Stimulated activated CD8-positive, alpha-beta memory T cell treated with anti-CD3 and anti-CD28 coated beads, Interleukin-15, amount 100 ng/mL, for 1 hour (primary cell): ENCODE measurements at places on chromosomes 12 and 14.

DNA sequence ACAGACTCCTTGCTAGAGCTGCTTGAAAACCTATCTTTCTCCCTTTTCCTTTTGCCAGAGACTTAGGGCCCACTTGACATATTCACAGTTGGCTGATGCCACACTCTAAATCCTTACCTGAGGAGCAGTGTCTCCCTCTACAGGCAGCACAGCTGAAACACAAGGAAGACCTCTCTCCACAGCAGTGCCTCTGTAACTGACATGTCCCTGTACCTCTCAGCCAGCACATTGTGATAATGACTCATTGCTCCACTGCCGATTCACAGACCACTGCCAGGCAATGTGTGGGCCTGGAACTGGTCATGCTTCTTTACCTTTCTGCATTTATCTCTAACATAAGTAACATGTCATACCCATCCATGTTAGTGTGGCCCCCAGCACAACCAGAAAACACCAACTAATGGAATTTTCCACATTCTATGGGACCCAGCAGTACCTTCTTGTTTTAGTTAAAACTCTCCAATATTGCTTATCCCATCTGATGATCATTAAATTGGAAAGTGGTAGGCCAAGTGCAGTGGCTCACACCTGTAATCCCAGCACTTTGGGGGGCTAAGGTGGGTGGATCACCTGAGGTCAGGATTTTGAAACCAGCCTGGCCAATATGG, 56.5 kb downstream of the GTF2A1 start:
- no peak for DNase-seq

DNA sequence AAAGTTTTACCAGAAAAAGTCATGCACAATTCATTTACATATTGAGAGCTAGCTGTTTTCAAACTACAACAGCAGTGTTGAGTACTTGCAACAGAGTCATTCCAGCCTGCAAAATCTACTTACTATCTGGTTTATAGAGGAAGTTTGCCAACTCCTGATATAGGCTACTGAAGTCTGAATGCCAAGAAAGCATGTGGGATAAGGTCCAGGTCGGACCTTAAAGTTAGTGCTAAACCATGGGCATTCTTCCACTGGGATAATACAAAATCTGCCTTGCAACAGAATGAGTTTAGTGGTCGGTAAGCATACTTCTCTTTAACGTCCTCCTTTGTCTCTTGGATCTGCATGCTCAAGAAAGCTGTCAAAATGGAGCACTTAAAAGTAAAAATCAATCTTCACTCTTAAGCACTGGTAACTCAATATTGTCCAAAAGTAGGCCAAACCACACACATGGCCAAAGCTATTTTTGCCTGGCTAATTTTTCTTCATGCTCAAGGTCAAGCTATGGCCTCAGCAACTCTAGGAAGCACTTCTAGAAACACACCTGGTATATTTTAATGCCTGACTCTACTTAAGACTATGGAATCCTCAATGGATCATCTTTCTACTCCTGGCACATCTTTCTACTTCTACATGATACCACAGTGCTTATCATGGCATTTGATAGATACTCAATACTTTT, 364.9 kb upstream of the KITLG start:
- no peak for DNase-seq

DNA sequence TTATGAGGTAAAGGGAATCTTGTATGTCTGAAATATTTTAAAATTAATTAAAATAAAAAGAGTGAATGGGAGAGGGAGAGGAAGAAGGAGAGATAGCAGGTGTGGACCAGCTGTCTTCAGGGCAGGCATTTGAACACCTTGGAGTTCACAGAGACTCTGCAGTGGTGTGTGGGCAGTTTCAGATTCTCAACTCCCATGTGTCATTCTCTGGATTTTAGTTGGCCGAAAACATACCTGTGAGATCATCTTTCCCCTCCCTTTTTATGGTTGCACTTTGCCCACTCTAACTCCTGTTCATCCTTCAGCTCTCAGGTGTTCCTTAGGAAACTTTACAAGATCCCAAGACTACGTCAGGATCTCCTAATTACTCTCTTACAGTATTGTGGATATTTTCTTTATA, 108.1 kb downstream of the ERC1 start:
- DNase-seq = no peak

- DNase-seq = no peak
Measured at GRCh38 chr14:63933110-63933509, 80.3 kb downstream of the SYNE2 start.

- no peak for DNase-seq
Measured at GRCh38 chr12:104407922-104408321, 48.8 kb upstream of the CHST11 start.

GRCh38 chr12:10331642-10332239, 24.1 kb downstream of the KLRD1 start:
- no peak for DNase-seq

GRCh38 chr14:40850191-40850590, 756.5 kb upstream of the LRFN5 start:
- DNase-seq = no peak

DNA sequence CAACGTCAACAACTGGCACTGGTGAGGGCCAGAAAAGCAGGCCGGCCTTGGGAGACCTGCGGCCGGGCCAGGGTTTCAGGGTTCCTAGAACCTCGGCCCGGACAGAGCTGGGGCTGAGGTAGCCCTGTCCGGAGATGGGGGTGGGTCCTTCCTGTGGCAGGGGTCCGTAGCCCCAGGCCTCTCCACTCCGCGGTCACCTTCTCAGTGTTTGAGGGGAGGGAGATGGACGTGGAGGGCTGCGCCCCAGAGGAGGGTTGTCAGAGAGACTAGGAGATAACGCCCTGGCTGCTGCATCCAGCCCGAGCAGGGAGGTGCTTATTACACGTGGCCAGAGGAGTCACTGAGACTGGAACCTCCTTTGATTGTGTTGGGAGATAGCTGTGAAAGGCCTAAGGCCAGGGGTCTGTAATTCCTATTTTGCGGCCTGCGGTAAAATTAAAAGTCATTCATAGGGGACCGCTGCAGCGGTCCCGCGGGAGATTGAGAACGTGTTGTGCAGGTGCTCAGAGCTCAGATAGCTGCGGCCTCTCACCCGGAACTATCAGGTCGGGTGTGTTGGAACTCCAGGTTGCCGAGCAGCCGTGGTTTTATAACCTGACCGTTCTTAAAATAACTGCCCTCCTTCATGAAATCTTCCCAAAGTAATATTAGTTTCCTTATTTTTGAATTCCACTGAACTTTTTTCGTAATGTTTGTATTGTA, 507 bp downstream of the AHSA1 start:
- no peak for DNase-seq

DNA sequence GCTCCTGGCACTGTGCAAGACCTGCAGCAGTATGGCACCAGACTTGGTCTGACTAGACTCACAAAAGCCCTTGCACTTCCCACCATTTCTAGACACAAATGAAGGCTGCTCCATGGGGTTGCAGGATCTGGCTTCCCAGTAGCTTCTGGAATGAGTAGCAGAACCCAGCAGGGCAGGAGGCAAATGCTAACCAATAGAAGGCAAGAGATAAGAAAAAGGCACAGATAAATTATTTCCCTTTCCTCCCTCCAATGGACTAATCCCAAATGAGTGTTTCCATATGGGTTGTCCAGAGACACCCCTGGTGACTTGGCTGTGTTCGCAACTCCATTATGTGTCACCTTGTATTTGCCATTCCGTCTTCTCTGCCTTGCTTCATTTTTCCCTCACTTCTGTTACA, 49.7 kb downstream of the KIF21A start:
- DNase-seq = no peak

DNA sequence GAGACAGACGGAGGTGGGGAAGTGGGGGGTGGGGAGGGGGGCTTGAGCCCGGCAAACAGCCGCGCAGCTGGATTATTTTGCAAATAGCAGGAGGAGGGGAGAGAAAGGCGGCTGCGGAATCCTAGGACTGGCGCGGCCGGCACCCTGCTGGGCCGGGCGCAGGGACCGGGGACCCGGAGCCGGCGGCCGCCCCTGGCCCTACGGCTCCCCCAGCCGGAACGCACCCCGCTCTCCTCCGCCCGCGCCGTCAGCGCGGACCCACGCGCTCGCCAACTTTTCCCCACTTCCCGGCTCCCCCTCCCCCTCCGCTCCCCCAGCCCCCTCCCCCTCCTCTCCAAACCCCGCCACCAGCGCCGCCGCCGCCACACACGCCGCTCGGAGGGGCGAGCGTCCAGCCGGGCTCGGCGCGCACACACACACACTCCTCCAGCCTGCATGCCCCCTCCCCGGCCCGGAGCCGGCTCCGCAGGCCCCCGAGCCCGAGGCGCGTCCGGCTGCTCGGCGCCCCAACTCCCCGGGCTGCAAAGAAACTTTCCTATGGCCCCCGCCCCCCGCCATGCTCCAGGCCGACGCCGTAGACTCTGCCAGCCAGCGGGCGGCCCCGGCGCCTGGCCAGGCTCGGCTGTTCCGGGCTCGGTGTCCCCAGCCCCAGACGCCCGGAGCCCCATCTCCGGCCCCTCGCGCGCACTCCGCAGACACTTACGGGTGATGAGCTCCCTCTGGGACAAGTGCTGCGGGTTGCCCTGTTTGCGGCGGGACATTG, 1.4 kb downstream of the BCL11B start:
- no peak for DNase-seq

GRCh38 chr12:131672941-131673887, 37.7 kb upstream of the SFSWAP start:
- no peak for DNase-seq

DNA sequence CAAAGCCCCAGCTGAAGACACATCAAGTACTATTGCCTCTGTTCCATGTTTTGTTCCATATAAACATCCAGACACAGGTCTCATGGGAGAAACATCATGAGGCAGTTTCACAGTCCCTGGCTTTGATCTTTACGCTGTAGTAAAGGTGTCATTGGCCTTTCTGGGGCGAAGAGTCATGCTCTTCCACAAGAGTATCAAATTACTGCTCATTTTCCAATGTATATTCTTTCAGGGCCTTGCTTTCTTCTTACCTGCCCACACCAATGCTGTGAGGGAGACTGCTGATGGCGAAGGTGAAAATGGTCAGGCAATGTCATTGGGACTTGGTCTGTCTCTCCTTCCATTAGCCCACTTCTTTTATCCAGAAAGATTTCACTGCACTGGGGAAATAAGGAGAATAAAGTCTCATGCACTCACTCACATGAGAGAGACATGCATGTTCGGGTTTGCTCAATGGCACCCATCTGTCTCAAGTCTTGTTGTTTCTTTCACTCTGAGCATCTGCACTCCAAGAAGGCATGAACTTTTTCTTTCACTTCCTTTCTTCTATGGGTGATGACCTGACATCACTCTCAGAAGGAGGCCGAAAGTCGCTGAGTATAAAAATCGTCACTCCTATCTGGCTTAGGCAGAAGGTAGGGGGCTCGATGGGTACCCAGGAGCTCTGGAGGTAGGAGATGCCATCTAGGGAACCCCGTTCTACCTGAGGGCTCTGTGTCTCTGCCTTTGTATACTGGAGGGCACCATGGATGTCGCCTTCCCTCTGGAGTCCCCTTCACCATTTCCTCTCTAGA, 1.3 kb upstream of the JDP2 start:
- no peak for DNase-seq

DNA sequence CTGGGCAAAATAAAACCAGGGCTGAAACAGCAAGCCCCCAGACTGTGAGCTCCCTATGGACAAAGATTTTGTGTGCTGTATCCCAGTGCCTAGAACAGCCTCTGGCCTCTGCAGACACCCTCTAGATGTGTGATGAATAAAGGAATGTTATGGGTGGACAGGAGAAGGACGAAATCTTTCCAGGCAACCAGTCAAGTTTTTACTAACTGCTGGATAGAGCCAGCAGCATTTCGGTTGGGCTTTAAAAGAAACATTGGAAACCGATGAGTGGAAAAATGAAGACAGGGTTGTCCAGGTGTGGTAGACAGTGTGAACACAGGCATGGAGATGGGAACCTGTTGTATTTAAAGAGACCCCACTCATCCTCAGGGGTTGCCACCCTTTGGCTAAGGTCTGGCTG, 4.0 kb downstream of the CHGA start:
- no peak for DNase-seq

DNA sequence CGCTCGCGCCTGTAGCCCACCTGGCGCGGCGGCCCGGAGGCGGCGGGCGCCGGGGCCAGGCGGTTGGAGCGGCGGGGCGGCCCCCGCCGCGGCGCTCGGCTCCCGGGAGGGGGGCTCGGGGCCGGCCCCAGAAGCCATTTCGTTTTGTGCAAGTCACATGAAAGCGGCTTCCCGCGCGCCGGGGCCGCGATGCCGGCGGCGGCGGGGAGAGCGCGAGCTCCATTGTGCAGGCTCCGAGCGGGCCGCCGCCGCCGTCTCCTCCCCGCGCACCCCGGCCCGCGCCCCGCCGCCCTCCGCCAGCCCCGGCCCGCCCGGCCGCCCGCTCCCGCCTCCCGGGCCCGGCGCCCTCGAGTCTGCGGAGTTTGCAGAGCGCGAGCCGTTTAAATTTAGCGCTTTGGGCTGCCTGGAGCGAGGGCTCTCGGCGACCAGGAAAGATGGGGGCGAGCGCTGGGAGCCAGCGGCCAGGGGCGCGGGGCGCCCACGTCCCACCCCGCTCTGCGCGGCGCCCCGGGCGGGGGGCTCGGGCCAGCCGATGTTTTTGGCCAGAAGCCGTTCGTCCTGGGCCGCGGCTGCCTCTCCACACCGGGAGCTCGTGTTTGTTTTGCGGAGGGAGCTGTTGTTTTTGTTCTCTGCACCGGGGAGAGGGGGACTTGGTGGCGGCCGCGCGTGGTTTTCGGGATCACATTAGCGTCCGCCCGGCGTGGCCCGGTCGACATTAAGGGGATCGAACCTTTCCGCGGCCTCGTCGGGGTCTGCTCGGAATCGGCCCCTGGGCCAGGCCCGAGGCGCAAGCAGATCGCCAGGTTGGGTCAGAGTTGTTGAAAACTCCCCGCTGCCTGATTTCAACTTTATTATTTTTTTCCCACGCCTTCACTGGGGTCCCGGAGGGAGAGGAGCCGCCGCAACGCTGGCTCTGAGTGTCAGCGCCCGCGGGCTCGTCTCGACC, 982 bp downstream of the BCL7A start:
- DNase-seq = no peak

DNA sequence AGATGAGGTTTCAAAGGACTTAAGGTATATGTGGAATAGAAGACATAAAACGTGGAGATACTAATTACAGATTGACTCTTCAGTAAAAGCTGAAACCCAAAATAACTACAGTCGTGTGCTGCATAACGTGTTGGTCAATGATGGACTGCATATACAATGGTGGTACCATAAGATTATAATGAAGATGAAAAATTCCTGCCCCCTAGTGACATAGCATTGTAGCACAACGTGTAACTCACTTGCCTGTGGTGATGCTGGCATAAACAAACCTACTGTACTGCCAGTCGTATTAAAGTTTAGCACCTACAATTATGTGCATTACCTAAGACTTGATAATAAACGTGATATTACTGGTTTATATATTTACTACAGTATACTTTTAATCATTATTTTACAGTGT, 150.3 kb downstream of the LRRK2 start:
- DNase-seq = no peak

DNA sequence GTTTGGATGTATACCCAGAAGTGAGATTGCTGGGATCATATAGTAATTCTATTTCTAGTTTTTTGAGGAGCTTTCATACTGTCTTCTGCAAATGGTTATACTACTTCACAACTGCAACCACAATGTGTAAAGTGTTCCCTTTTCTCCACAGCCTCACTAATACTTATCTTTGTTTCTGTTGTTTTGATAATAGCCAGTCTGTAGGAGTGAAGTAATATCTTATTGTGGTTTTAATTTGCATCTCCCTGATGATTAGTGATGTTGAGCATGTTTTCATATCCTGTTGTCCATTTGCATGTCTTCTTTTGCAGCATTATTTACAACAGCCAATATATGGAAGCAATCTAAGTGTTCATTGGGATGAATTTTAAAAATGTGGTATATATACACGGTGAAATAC, 29.9 kb downstream of the GABARAPL1 start:
- DNase-seq = no peak

- no peak for DNase-seq
Measured at GRCh38 chr14:73295198-73295796, 58.0 kb downstream of the PAPLN start.

- no peak for DNase-seq
Measured at GRCh38 chr12:25652371-25652770, 99.3 kb upstream of the LMNTD1 start.
